Karpas-422 (cell line): ENCODE measurements at places on chromosomes 11 and 22. TPM values are rescaled to one million over a fixed set of nuclear protein-coding genes. Genes with fewer than 3 reads are reported as not detected.

Gene DGAT2
- total RNA-seq: 1.9 and 3.7 TPM in 2 replicates

Gene KDM4D
- total RNA-seq: 1.9 and 3.6 TPM in 2 replicates

Gene CD3G
- total RNA-seq: 88.1 and 158 TPM in 2 replicates

Gene NXPE4
- total RNA-seq: not detected in 2 replicates
